ENCODE measurements at places on chromosomes 3 and 15.

GRCh38 chr3:153397794-153398193 lies 235.8 kb downstream of the RAP2B start:
- no peak for DNase-seq

GRCh38 chr3:172140499-172141391 lies 101.4 kb downstream of the FNDC3B start:
- no peak for DNase-seq

DNA sequence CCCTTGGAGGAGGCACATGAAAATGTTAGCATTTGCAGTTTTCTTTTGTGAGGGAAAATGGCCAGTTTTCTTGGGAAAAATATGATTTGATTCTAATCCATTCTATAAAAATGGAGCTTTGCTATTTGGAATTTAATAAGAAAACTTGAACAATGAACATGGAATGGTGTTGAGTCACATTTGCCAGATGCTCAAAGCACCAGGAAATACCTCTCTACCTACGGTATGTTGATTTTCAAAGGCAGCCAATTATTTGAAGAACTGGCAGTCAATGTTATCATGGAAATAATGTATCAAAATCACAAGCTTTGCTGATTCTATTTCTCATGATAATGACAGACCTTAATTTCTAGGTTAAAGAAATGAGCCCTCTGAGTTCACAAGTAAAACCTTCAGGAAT lies 14.9 kb downstream of the NME9 start:
- DNase-seq = no peak

DNA sequence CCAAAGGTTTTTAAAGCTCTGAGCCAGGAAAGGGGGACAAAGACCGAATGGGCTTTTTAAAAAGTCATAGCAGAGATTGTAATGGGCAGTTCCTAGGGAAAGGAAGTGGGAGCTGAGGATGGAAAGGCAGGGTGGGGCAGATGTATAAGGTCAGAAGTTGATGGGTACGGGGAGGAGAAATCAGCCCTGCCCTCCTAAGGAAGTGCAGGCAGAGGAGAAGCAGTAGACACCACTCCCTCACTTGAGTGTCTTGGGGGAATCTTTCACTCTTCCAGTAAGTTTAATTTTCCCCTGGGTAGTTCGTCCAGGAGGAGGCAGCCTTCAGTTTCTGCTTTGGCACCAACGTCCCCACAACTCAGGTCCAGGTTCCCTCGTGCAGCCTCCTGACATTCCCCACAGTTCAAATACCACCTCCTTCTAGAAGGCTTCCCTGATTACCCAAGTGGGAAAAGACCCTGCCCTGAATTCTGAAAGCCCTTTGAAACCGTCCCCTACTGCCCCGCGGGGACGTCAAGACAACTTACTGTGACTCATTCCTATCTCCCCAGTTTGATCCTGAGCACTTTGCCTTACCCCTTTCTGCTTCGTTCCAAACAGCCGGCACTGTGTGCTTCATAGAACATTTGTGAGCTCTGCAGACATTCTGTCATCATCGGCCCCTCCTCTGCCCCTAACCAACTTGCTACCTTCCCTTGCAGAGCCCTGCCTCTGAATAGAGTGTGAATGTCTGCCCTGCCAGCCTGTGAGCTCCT lies 14.3 kb upstream of the SRP14 start:
- no peak for DNase-seq

DNA sequence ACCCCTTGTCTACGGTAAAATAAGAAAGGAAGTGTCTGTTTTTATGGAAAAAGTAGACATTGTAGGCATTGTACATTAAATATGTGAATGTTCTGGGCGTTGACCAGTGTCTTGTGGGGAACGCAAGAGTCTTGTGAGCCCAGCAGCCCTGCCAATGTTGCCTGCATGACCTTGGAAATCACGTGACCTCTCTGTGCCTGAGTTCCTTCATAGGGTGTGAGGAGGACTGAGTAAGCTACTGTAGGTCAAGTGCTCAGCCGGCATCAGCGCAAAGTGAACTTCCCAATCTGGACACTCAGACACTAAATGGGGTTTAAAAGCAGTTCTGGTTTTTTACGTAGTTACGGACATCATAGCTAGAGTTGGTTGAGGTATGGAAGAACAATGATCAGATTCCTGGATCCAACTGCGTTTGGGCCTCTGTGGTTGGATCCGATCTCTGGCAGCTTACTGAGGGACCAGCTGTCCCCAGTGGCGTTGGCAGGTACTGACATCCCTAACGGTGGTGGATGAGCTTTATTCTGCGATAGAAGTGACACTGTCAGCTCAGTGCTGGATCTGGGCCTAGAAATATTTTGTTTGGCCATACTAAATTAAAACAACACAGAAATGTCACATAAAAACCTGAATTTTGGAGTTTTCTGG lies 63.8 kb downstream of the SPSB4 start:
- no peak for DNase-seq

DNA sequence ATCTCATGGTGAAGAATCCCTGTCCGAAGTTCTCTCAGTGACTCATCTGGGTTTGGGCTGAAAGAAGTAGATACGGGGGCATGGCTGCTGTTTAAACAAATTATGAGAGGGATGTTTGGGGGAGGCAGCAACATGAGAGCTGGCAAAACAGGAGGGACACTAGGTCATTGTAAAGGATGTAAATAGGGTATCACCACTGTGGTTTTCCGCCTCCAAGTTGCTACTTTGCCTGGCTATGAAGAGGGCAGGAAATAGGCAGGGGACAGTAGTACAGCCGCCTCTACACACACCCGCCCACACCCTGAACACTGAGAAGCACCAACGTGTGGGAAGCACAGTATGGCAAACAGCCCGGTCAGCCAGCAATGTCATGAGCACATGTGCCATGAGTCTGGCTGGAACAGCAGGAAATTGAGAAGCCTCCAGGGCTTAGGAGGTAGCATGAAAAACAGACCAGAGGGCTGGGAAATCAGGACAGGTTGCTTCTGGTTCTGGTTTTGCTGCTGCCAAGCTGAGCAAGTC lies 17.1 kb downstream of the HEXA start:
- peak; percentile 50 for DNase-seq

- DNase-seq = no peak
Observed at GRCh38 chr3:105730801-105731354, 137.9 kb downstream of the CBLB start.

- no peak for DNase-seq
Observed at GRCh38 chr3:16122155-16122554, 52.3 kb upstream of the GALNT15 start.

GRCh38 chr15:61081027-61081322 lies 148.1 kb downstream of the RORA start:
- DNase-seq = no peak

GRCh38 chr15:42101861-42102260 lies 7.5 kb upstream of the PLA2G4D start:
- no peak for DNase-seq

GRCh38 chr15:43509660-43510199 lies 7.7 kb upstream of the MAP1A start:
- DNase-seq = no peak

DNA sequence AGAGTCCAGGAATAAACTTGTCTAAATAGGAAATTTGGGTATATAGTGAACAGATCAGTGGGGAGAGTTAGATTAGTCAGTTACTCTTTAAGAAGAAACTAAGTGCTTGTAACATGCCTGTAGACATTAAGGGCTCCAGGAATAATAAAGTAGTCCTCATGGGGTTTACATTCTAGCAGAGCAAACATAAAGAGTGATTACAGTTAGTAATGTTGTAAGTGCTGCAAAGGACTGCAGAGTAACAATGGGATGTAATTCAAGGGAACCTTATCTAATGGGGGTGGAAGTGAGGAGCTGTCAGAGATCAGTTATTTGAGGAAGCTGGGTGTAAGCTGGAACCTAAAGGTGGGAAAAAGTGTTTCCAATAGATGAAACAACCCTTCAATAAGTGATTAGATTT lies 67.5 kb downstream of the ARIH1 start:
- DNase-seq = no peak

GRCh38 chr3:9615003-9615628 lies 34.2 kb upstream of the MTMR14 start:
- no peak for DNase-seq

DNA sequence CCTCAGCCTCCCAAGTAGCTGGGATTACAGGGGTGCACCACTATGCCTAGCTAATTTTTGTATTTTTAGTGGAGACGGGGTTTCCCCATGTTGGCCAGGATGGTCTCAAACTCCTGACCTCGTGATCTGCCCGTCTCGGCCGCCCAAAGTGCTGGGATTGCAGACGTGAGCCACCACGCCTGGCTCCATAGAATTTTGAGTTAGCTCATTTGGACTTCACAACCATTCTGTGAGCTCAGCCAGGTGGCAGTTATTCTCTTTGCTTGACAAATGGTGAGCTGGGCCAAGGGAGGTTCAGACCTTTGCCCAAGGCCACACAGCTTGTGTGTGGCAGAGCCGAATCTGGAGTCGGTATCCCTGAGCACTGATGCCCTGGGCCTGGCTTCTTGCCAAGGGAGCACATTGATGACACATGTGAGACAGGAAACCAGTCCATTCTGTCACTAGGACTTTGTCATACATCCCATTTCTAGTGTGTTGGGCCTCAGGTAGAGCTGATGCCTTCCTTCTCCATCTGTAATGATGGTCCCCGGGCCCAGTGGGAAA lies 17.6 kb downstream of the PODXL2 start:
- no peak for DNase-seq

GRCh38 chr15:47588958-47589357 lies 128.3 kb upstream of the SEMA6D start:
- DNase-seq = no peak

- DNase-seq = no peak
Observed at GRCh38 chr3:160641665-160642309, 35.2 kb upstream of the ARL14 start.

- peak; percentile 87 for DNase-seq
Observed at GRCh38 chr3:52004163-52004787, 8.6 kb upstream of the RPL29 start.

- no peak for DNase-seq
Observed at GRCh38 chr15:79403501-79403900, 28.6 kb upstream of the MINAR1 start.

GRCh38 chr15:79872358-79873017 lies 24.3 kb downstream of the MTHFS start:
- DNase-seq = peak; percentile 29

GRCh38 chr3:58084788-58085543 lies 76.7 kb downstream of the FLNB start:
- no peak for DNase-seq

GRCh38 chr15:72272997-72273352 lies 621 bp upstream of the PARP6 start:
- DNase-seq = no peak

DNA sequence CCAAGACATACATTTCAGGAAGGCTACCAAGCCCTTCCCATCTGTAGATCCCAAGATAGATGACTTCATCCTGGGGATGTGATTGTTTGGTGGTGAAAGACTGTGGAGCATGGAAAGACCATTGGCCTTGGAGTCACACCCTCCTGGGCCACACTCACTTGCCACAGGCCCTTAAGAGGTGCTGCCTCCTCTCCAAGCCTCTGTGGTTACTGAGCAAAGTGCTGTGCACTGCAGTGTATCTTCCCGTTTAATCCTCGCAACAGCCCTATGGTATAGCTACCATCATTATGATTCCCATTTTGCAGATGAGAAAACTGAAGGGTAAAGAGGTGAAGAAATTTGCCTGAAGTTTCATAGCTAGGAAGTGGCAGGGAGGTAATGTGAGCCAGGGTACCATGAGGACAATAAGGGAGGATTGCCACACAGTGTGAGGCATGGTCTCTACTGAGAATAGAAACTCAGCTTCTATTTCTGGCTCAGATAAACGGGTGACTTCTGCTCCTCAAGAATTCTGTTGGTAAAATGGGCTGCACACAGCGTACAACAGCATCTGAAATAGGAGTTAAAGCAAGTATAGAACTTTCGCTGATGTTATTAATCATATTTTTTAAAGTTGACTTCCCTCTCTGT lies 23.9 kb upstream of the RHO start:
- DNase-seq = no peak

DNA sequence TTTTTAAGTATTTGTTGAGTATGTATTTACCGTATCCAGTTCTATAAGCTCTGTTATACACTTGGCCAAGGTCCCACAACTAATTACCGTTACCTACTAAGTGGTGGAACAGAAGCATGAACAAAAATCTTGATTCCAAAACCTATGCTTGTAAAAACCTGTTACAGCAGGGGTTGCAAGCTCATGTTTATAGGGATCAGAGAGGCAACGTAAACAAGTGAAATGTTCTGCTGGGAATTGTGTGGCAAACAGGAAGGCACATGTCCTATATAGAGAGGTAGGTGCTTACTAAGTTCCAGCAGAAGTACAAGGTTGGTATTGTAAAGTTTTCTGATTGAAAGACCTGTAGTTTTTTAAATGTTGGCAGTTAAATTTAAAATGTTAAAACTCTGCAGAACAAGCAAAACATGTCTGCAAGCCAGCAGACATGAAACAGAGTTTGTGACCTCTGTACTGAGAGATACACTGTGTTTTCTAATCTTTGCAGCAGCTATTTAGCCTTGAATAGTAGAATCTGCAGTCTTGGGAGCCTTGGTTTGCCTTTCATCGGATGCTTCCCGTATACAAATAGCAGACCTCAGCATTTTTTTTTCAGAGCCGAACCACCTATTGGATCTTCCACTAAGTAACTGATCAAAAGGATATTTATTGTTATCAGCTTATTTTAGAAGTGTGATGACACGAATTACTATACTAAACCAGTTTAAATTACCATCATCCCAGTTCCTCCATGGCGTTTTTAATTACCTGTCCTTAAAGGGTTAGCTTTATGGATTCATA lies 11.4 kb downstream of the IREB2 start:
- no peak for DNase-seq

GRCh38 chr3:20773320-20773984 lies 587.4 kb upstream of the SGO1 start:
- DNase-seq = no peak

- no peak for DNase-seq
Observed at GRCh38 chr15:74192751-74193150, 9.8 kb downstream of the STRA6 start.

GRCh38 chr15:53811530-53811929 lies 52.1 kb upstream of the WDR72 start:
- no peak for DNase-seq

- no peak for DNase-seq
Observed at GRCh38 chr15:31024979-31025378, 33.6 kb upstream of the MTMR10 start.

DNA sequence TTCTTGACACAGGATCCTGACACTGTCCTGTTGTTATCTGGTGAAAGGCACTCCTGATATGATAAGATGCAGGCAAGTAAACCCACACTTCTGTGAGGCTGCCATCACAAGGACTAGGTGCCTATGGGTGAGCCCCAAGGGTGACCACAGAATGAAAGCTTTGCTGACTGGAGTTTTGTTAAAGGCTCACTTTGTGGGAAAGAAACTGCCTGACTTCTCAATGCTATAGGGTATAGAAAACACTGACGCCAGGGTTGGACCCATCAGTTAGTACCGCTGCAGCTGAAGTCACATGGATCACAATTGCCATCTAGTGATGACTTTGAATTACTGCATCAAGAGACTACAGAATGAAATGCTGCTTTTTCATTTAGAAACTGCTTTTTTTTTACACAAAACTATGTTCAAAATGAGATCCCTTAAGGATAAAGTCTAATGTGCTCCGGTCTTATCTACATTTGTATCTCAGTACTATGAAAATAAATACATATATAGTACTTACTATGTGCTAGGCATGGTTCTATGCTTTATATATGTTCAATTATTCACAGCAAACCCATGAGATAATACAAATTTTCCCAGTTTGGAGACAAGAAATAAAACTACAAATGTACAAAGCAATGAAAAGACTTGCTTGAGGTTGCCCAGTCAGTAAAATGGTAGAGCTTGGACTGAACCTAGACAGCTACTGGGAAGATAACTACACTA lies 64.2 kb upstream of the CMSS1 start:
- peak; percentile 62 for DNase-seq

GRCh38 chr3:62046326-62046725 lies 327.0 kb downstream of the FEZF2 start:
- DNase-seq = no peak

All from femur (tissue), 1 donor.